Activated T-cell treated with anti-CD3 and anti-CD28 coated beads for 4 hours (primary cell): ENCODE measurements at places on chromosomes 7 and 10.

GRCh38 chr10:131898061-131898460, 2.7 kb upstream of the PPP2R2D start:
- DNase-seq = no peak

GRCh38 chr7:114426824-114427223, 12.2 kb downstream of the FOXP2 start:
- DNase-seq = no peak

- DNase-seq = no peak
Observed at GRCh38 chr7:117737926-117738325, 135.3 kb downstream of the CTTNBP2 start.

GRCh38 chr10:106919871-106920282, 244.6 kb downstream of the SORCS1 start:
- no peak for DNase-seq

- no peak for DNase-seq
Observed at GRCh38 chr7:818031-818699, 14.1 kb upstream of the SUN1 start.

DNA sequence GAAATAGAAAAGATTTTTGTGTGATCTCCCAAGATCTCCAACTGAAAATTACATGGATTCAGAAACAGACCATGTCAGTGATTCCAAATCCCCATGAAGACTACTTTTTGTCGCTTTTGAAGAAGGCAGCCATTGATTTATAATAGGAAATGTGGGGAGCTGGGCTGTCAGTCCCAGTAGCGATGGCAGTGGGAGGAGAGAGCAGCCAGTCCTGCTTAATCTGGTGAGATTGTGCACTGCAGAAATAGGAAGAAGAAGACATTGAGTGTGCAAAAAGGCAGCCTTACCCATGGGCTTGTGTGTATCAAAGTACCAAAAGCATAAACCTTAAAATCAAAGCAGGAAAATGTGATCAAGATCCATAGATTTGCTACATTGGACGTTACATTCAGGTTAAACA, 4.8 kb downstream of the ADRB1 start:
- DNase-seq = no peak

DNA sequence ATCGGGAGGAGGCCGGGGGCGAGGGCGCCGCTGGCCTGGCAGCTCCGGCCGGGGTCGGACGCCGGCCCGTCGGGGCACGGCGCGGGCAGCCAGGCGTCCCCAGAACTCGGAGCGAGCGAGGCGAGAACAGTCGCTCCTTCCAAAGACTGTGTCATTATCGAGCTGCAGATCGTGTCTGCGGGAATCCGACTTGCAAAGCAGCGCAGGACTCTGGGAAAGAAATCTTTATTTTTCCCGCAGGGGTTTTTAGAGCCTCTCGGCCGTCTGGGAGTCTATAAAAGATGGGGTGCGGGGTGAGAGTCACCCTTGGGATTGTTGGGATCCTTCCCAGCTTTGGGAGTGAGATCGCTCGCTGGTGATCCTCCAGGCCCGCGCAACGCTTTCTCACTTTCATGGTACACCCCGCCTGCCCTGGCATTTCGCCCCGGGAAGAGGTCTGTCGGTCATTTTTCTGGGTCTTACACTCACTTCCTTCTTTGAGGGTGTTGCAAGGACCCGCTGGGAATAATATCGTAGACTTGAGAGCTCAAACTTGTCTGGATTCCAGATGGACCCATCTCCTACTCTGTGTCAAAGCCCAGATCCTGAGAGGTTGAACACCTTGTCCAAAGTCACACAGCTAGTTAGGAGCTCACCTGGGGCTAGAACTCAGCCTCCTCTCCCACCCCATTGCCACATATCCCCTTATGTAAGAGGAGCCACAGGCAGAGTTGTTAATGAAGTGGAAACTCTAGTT, 1.0 kb downstream of the UBTD1 start:
- DNase-seq = no peak

DNA sequence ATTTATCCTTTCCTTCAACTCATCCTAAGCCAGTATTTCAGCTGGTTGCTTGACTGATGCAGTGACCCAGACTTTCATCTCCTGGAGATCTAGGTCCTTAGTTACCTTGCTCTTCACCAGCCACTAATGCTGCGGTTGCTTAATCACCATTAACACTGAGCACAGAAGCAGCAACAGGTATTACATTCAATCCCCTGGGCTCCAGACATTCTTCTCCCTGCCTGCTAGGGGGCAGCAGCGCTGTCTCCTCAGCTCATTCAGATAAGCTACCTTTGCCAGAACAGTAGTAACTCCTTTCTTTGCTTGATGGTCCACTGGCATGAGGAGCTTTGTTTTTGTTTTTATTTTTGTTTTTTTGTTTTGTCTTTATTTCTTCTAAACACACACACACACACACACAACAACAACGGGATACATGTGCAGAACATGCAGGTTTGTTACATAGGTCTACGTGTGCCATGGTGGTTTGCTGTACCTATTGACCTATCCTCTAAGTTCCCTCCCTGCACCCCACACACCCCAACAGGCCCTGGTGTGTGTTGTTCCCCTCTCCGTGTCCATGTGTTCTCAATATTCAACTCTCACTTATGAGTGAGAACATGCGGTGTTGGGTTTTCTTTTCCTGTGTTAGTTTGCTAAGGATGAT, 1043.2 kb upstream of the C7orf33 start:
- no peak for DNase-seq

DNA sequence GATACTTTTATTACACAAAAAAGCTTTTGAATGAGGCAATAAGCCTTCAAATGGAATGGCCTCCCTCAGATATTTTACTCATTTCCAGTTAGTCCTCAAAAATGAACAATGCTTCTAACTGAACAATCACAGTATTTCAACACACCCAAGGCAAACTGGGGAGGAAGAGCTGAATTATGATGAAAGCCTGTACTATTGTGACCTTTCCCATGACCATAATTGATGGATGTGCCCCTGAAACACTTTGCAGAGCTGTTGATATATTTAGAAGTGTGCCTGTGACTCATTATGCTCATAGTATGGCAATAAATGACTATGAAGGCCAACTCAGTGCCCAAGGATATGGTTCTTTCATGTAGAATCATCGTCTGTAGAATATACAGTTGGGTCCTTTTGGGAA, 248.1 kb downstream of the AHR start:
- no peak for DNase-seq

- DNase-seq = no peak
Observed at GRCh38 chr10:131963350-131963749, 18.4 kb downstream of the BNIP3 start.

GRCh38 chr7:70480927-70481569, 650.9 kb upstream of the GALNT17 start:
- no peak for DNase-seq

DNA sequence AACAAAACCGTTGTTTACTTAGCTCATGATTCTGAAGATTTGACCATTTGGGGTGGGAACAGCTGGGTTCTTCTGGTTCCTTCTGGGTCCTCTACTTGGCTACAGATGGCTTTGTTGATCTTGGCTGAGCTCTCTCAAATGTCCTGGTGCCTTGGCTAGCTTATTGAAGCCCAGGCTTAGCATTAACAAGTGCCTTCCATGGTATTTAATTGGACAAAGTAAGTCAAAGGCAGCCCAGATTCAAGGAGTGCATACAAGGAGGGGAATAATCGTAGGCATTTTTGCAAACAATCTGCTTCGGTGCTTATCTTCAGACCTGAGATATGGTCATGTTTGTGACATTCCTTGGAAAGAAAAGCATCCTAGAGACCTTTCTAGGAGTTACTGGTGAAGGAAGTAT, 81.4 kb downstream of the ADCYAP1R1 start:
- no peak for DNase-seq

GRCh38 chr7:94669773-94670495, 14.0 kb upstream of the SGCE start:
- DNase-seq = no peak

- no peak for DNase-seq
Observed at GRCh38 chr7:37354656-37355131, 94.0 kb downstream of the ELMO1 start.

DNA sequence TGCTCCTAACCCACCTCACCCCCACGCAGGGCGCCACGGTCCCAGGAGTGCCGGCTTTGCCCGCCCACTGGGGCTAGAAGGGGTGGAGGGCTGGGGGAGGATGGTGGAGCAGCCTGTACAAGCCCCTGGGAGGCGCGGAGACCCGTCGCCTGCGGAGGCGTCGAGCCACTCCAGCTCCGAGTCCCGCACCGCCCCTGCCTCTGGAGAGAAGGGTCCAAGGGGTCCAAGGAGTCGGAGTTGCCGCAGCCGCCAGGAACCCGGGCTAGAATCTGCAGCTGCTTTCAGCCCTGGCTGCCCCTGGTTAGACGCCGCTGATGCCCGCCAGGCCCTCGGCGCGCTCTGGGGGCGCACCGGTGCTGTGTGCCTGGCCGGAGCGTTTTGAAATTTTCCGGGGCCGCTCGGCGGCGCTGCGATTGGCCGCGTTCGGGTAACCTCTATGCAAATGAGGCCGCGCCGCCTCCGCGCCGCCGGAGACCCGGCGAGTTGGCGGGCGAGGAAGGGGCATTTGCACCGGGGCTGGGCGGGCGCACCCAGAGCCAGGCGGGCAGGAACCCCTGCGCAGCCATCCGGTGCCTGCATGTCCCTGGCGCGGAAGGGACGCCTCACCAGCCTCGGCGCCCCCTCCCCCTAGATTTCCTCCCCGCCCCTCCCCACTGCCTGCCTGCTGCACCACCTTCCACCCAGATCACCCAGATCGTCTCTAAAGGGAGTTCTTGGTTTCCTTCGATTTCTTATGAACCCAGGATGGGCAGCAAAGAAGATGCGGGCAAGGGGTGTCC, at the start of gene HMX2:
Gene HMX2, plus strand, starts transcription at position 502 of the 779 bp plus-strand sequence. Its CDS starts 243 bp downstream, at position 745.
- no peak for DNase-seq

- DNase-seq = no peak
Observed at GRCh38 chr10:92544296-92544695, 29.6 kb downstream of the IDE start.

- no peak for DNase-seq
Observed at GRCh38 chr10:24277771-24278170, 68.8 kb downstream of the KIAA1217 start.

DNA sequence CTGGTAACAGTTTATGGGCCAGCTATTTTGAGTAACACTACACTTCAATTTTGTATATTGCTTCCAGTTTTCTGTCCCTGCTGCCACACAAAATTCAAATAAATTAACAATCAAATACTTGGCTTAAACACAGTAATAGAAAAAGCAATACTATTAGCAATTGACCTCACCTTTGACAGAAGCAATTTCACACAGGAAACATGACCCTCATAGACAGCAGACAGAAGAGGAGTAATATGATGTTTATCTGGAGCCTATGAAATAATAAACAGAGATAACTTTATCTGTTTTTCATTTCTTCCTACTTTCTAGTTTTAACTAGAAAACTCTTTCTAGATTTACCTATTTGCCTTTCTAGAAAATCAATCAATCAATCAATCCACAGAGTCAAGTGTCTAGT, 26.7 kb downstream of the MTPN start:
- no peak for DNase-seq
